Astrocyte (in vitro differentiated cells and primary cell): ENCODE measurements at places on chromosomes 3 and 15.

- no peak for DNase-seq
Observed at GRCh38 chr3:135237371-135238143, 442.5 kb downstream of the EPHB1 start.

- no peak for DNase-seq
Observed at GRCh38 chr3:10010421-10010877, 15.8 kb upstream of the FANCD2 start.

DNA sequence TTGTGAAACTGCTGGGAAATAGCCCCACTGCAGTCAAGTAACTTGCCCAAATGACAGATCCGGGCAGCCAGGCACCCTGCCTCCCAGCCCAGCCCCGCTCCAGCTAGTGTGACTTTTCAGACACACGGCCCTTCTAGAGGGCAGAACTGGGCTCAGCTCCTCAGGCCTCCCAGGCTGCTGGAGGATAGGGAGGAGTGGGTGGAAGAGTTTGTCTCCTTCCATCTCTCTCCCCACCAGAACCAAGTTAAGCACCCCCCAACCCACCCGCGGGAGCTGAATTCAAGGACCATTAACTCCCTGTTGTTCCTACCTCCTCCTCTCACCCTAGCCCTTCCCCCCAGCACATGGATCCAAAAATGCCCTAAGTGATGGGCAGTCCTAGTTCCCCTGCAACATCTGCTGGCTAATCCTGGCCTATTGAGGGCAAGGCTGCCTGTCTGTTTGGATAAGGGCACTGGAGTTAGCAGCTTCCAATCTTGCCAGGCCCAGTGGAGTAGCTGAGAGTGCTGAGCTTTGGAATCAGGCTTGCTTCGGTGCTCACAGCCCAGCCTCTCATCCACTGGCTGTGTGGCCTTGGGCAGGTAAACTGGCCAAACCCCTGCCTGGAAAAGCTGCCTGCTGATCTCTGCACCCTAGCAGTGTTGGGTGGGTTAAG, 3.1 kb downstream of the CCDC33 start:
- DNase-seq, result no peak

- DNase-seq, result no peak
Observed at GRCh38 chr15:96363707-96364106, 33.2 kb downstream of the NR2F2 start.

DNA sequence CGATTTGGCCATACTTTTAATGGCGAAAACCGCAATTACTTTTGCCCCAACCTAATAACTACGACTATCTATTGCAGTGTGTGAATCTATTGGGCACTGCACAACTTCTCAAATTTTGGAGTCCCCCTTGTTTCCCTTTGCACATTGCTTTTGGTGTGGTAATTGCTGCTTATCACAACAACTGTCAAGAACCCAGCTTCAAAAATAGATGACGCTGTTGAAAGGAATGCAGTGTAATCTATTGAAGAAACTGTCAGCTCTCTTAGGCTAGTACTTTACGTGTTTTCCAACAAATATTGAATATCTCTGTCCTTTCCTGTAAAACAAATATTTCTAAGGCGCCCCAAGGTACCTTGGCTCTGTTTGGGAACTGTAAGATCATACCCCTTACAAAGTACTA, 222.8 kb upstream of the UBE2E2 start:
- peak; percentile 47 for DNase-seq

DNA sequence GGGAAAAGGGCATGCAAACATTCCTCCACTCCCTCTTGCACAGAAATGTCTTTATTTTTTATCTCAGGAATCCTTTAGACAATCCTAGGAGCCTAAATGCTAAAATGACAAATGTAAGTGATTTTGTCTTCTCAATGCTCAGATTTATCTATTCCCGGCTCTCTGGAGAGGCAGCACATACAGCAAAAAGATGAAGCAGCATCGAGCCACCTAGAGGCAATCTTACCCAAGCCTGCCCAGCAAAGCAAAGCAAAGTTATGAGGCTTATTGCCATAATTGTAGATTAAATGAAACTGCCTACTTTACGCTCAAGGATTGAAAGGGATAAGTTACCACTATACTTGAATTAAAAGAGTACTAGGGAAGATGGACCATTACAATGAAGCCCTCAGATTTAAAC, 750.4 kb upstream of the NR2F2 start:
- no peak for DNase-seq

GRCh38 chr3:187000711-187001151, 70.4 kb downstream of the ST6GAL1 start:
- no peak for DNase-seq

DNA sequence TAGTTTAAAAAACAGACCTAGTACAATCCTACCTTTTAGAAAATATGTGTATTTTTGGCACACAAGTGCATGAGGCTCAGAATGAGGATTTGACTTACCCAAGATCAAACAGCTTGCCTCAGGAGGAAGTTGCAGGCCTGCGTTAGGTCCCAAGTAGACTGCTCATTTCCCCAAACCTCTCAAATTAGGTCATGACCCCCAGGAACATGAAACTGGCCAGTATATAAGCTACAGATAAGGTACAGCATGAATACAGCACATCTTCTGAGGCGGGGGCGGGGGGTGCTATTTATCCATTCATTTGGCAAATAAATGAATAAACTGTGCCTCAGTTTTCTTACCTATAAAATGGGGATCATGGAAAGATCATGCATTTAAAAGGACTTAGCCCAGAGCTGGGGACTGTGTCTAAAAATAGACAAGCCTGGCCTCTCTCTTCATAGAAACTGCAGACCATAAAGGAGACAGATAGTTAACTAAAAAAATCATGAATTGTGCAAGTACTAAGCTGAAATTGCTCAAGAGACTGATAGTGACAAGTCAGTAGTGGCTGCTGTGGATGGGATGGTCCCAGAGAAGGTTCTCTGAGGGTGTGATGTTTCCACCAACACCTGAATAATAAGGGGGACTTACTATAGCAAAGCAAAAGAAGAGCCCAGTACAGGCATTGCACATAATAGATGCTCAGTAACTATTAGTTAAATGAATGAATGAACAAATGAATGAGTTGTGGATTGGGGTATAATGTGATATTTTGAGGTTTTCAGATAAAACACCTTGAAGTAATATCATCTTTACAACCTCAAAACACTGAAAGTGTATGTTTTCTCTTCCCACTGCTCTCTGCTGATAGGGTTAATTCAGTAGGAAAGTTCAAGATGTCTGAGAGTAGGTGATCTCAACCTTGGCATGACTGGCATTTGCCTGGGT, 258.5 kb upstream of the PROK2 start:
- DNase-seq, result no peak

- no peak for DNase-seq
Observed at GRCh38 chr3:126310816-126311215, 46.4 kb downstream of the KLF15 start.

DNA sequence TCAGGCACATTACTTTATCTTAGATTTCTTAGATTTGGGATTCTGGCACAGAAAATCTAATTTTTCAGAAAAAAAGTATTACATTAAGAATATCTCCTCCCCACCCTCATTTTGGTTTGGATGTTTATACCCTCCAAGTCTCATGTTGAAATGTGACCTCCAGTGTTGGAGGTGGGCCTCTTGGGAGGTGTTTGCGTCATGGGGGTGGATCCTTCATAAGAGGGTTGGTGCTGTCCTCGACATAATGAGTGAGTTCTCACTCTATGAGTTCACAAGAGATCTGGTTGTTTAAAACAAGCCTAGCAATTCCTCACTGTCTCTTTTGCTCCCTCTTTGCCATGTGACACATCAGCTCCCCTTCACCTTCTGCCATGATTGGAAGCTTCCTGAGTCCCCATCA, 45.6 kb upstream of the WWTR1 start:
- DNase-seq, result peak; percentile 8

- no peak for DNase-seq
Observed at GRCh38 chr15:40336744-40337122, 4.0 kb downstream of the CCDC9B start.

- DNase-seq, result peak; percentile 18
Observed at GRCh38 chr15:52295421-52296001, at the start of gene MYO5C. TSS of gene MYO5C (minus strand) at chr15:52295804. CDS start at chr15:52295636, 168 bp downstream.

GRCh38 chr15:77017091-77017660, 22.2 kb downstream of the PSTPIP1 start:
- no peak for DNase-seq

DNA sequence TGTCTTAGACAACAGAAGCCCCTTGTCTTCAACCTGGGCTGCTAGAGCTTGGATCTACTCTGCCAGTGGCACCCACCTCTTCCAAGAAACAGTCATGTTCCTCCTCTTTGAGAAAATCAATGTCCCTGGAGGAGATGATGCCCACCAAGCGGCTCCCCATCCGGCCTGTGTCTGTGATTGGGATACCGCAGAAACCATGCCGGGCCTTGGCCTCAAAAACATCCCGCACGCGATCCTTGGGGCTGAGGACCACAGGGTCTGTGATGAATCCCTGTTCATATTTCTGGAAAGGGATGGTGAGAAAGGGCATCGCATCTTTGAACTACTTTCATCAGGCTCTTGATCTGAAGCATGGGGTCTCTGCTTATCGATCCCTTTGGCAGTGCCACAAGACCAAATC, 1.6 kb downstream of the IMPDH2 start:
- no peak for DNase-seq

- no peak for DNase-seq
Observed at GRCh38 chr3:141507392-141508066, 20.7 kb downstream of the RASA2 start.

GRCh38 chr3:14478956-14479550, 61.1 kb downstream of the GRIP2 start:
- DNase-seq, result no peak

DNA sequence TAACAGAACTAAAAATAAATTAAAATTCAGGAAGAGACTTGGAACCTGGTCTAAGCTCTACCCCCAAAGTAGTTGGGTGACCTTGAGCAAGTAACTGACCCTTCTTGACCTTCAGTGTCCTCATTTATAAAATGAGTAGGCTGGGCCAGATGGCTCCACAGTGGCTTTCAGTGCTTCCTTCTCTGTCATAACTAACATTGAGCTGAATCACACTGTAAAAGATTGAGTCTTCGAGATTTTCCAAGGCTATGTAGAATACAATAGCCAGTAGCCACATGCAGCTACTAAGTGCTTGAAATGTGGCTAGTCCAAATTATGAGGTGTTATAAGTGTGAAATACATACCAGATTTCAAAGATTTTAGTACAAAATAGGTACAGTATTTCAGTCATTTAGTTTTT, 313.3 kb downstream of the MECOM start:
- DNase-seq, result no peak

GRCh38 chr3:79380581-79380980, 387.2 kb downstream of the ROBO1 start:
- DNase-seq, result no peak

- no peak for DNase-seq
Observed at GRCh38 chr15:33971811-33972210, 3.5 kb downstream of the CHRM5 start.

GRCh38 chr3:116569611-116570010, 124.3 kb upstream of the LSAMP start:
- DNase-seq, result peak; percentile 4

DNA sequence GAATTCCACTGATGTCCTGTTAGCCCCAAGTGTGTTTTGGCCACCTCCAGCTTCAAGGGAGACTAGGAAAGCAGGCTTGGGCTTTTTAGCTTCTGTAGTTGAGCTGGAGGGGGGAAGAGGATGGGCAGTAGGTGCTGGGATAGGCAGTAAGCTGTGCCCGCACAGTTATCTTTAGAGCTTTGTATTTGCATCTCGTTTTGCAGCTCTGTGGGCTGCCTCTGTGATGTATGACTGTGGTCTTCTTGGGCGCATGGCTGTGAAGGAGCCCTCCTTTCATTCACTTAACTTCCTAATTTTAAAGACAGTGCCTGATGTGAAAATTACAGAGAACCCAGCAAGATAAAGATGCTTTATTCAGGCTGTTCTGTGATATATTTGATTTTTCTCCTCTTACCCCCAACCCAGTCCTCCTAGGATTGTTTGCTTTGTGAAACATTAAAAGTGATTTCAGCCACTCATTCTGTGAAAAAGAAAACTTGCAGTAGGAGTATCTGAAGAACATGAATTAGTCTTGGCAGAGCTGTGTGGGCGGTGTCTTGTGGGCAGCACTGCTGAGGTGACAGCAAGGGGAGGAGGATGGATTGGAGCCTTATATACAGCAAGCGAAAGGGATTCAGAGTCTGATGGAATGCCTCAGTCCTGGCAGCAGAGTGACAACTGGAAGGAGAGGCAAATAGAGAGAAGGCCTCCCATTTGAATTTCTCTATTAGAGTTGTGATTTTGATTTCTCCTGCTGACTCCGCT, 74.3 kb downstream of the LARS2 start:
- DNase-seq, result peak; percentile 53
